Kidney (tissue), 22 donors: ENCODE measurements at places on chromosomes 4 and X. TPM values are rescaled to one million over a fixed set of nuclear protein-coding genes. Genes with fewer than 3 reads are reported as not detected.

The UGT2B17 gene
- not detected for polyA plus RNA-seq

DNA sequence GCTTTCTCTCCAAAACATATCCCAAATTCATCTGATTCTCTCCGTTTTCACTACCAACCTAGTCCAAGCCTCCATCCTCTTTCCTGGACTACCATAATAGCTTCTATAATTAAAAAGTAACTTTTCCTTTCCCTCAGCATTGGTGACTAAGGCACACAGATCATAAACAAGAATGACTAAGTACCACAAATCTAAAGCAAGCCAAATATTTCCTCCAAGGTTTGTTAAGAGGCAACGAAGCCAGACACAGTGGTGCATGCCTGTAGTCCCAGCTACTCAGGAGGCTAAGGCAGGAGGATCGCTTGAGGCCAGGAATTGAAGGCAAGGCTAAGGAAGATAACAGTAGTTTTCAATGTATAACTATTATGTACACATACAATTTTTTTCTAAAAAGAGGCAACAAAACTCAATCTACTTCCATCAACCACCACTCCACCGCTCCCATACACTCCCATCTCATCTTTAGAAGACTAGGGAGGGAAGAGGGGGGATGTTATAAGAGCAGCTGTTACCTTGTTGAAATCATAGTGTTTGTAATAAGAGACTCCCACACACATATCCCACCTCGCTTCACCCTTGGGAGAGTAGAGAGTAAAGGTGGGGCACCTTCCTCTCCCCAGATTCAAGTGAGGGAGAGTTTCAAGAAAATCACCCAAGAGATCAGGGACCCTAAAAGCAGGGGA lies 4.2 kb upstream of the JCHAIN start:
- no peak for DNase-seq

The ARHGEF38 gene
- 1.5 TPM for polyA plus RNA-seq

- no peak for DNase-seq
Measured at GRCh38 chr4:187972135-187972534, 23.4 kb upstream of the ZFP42 start.

DNA sequence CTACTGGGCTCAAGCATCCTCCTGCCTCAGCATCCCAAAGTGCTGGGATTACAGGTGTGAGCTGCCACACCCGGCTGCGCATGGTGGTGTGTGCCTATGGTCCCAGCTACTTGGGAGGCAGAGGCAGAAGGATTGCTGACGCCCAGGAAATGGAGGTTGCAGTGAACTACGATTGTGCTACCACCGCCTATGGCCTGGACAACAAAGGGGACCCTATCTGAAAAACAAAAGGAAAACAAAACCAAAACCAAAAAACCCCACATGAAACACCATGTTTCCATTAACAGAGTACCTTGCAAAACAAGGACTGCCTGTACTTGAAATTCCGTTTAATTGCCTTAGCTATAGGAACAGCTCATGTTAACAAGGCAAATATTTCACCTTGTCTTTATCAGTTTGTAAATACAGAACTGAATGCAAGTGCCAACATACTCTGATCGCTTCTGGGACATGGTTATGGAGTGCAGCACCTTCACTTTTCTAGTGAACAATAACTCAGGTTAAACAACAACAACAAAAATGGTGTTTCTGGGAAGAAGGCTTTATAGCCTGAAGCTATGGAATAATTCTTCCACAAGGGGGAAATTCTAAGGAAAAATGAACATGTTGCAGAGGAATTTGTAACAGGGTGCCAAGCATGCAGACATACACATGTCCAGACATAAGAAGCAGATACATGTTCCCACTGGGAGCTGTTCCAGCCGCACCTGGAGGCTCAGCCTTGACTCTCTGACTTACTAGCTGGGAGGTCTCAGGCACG lies 73.2 kb upstream of the STS start:
- DNase-seq = no peak

The FAM9C gene
- not detected for polyA plus RNA-seq
